Pulmonary artery endothelial cell (primary cell): ENCODE measurements at places on chromosomes 1 and 21. TPM values are rescaled to one million over a fixed set of nuclear protein-coding genes. Genes with fewer than 3 reads are reported as not detected.

Gene TADA1
- 10.7 and 10.9 TPM in 2 replicates for total RNA-seq

Gene RCSD1
- total RNA-seq = 0.07 and 2.4 TPM in 2 replicates

Gene IFFO2
- 23.7 and 24.5 TPM in 2 replicates for total RNA-seq

Gene AMY2A
- not detected in 2 replicates for total RNA-seq

Gene ASPM
- total RNA-seq = 27.8 and 54.6 TPM in 2 replicates

Gene GJB3
- total RNA-seq = 0.07 TPM in 1 of 2 replicates, not detected in the other

Gene MEAF6
- total RNA-seq = 41.0 and 54.5 TPM in 2 replicates

Gene PAQR6
- 0.07 TPM in 2 replicates for total RNA-seq

Gene KIF21B
- 2.2 and 2.9 TPM in 2 replicates for total RNA-seq

Gene SGIP1
- 7.7 and 8.7 TPM in 2 replicates for total RNA-seq

Gene SIK1
- total RNA-seq = 0.59 and 1.2 TPM in 2 replicates

Gene TMEM50B
- total RNA-seq = 20.5 and 28.1 TPM in 2 replicates

Gene SMG7
- 28.4 and 30.7 TPM in 2 replicates for total RNA-seq

Gene C1orf56
- 1.1 and 1.4 TPM in 2 replicates for total RNA-seq

Gene THEMIS2
- 3.7 and 4.1 TPM in 2 replicates for total RNA-seq

Gene IGSF9
- 0.04 TPM in 1 of 2 replicates, not detected in the other for total RNA-seq

Gene CD1B
- total RNA-seq = not detected in 2 replicates

Gene GPR25
- not detected in 2 replicates for total RNA-seq

Gene FCGR2B
- total RNA-seq = not detected in 2 replicates
